Cardiac muscle cell (in vitro differentiated cells and primary cell): ENCODE measurements at places on chromosomes 2 and 18. TPM values are rescaled to one million over a fixed set of nuclear protein-coding genes. Genes with fewer than 3 reads are reported as not detected.

FOXI3 gene
- total RNA-seq: not detected in 2 replicates

SMYD1 gene
- 289 and 375 TPM in 2 replicates for total RNA-seq

- DNase-seq: no peak
These were observed 2133.9 kb upstream of the CELF4 start for GRCh38 chr18:39699340-39699964.

GRCh38 chr2:35082072-35082471 lies 1273.5 kb upstream of the CRIM1 start:
- DNase-seq: no peak

- no peak for DNase-seq
These were observed 145.5 kb upstream of the LYPD1 start for GRCh38 chr2:132815516-132815915.

GRCh38 chr2:25545899-25546298 lies 127.5 kb downstream of the DTNB start:
- DNase-seq: no peak
